ENCODE measurements at places on chromosomes 1 and 21. TPM values are rescaled to one million over a fixed set of nuclear protein-coding genes. Genes with fewer than 3 reads are reported as not detected.

DNA sequence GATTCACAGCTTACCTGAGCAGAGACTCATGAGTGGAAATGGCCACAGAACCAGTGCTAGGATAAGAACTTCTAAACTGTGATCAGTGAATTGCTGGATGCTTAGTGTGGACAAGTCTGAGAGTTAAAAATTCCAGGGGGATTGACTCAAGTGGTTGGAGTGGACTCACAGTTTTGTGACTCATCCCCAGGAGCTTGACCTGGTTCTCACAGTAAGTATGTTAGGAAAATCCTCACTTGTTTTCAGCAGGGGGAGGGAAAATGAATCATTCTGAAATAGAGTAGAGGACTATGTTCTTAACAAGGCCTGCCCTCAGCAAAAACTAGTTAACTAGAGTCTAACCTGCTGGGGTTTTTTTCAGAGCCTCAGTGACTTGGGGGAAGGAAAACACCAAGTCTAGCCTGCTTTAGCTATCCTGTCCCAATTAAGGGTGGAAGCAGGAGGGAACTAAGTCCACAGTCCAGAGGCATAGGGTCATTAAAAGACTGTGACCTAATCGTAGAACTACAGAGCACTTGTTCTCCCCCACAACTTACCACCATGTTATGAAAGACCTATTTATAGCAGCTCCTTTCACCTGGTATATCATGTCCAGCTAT lies 6.1 kb upstream of the CDC73 start:
- DNase-seq: no peak

- DNase-seq: no peak
Observed at GRCh38 chr1:63643517-63643916, 50.3 kb downstream of the PGM1 start.

- DNase-seq: no peak
Observed at GRCh38 chr1:115811140-115811828, 29.6 kb downstream of the NHLH2 start.

GRCh38 chr1:48784301-48784700 lies 7.6 kb upstream of the BEND5 start:
- DNase-seq: no peak

GRCh38 chr1:160652924-160653619 lies 6.2 kb upstream of the SLAMF1 start:
- no peak for DNase-seq

DNA sequence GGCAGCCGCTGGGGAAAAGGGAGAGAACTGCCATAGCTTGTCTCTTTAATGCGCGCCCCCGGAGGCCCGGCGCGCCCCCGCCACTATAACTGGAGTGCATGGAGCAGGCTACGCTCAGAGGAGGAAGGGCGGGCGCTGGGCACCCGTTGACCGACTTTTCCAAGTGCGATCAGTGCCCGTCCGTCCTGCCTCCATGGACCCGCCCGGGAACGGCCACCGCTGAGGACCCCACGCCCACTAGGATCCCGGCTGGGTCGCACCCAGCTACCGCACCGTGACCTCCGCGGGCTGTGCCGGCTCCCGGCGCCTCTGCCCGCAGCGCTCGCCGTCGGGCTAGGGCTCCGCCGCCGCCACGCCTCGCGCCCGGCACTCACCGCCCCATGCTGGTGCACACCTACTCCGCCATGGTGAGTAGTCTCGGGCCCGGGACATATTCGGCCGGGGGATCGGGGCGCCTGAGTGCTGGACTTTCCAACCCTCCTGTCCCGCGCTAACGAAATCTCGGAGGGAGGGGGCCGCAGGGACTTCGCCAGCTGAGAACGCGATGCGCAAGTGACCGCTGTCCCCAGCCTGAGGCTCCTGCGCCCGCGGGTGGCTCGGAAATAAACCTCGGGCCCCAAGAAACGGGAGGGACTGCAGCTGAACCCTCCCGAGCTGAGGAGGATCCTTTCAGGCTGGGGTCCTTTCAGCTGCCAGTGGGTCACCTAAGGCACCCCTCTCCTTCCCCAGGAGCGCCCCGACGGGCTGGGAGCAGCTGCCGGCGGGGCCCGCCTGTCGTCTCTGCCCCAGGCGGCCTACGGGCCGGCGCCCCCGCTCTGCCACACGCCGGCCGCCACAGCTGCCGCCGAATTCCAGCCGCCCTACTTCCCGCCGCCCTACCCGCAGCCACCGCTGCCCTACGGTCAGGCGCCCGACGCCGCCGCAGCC lies at the start of gene TFAP2E:
Gene TFAP2E, plus strand, starts transcription at position 117 of the 927 bp plus-strand sequence. Its CDS starts 264 bp downstream, at position 381.
- peak; percentile 81 for DNase-seq

- no peak for DNase-seq
Observed at GRCh38 chr21:33755354-33755753, 113.1 kb downstream of the ITSN1 start.

DNA sequence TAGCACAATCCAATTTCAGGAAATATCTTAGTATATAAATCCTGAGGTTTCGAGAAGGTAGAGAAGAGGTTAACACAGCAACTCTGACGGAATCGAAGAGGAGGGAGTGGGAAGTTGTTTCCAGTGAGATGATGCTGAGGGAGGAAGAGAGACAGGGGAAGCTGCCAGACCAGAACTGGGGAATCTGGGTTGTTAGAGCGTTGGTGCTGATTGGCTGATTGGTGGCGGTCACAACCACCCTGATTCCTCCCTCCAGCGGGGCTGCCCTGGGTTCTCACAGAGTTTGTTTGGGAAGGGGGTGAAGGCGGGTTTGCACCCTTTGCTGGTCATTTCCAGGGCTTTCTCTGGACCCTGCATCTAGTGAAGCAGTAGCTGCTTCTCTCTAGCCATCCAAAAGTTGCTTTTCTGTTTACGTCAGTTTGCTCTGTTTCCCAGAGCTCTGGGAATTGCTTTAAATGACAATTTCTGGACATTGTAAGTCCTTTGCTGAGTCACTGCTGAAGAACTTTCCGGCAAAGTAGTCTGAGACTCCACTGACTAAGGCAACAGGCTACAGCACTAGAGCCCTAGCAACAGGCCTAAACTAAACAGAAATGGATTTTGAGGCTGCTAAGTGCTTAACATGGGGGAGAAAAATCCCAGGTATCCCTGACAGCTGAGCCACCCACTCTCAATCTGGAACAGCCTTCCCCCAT lies 90.1 kb downstream of the TENT5C start:
- no peak for DNase-seq

Gene KCNC4
- 2.4 TPM for total RNA-seq

- DNase-seq: no peak
Observed at GRCh38 chr1:245440922-245441321, 286.1 kb downstream of the KIF26B start.
